T1000 (cell line): ENCODE measurements at places on chromosomes 5 and 9.
A peak's percentile ranks its signal among the peaks of the same experiment; 100 is the strongest.

DNA sequence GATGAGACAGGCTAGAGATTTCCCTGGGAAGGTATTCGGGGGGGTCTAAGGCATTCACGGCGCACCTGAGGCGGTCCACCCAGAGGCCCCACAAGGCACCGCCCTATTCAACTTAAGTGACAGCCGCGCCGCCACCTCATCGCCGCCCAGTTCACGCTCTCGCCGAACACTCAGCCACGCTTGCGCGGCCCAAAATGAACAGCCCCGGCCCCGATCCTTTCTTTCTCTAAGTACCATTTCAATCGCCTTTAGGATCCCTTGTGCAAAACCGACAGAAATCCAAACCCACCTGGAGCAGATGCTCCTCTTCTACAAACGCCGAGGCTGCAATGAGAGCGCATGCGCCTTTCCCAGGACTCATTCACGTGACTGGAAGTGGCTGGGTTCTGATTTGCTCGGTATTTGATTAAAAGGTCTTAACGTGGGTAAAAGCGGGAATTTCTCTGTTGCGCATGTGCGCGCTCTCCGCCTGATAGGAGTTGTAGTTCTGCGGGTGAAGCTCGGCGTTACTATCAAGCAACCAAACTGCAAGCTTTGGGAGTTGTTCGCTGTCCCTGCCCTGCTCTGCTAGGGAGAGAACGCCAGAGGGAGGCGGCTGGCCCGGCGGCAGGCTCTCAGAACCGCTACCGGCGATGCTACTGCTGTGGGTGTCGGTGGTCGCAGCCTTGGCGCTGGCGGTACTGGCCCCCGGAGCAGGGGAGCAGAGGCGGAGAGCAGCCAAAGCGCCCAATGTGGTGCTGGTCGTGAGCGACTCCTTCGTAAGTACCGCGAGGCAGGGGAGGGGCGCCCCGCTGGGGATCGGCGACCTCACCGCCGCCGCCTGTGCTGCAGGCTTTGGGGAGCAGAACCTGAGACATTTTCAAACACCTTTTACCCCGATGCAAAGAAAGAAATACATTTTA lies at the start of the genes ARSK and SKIC3:
Gene ARSK, plus strand, starts transcription at position 455 of the 902 bp plus-strand sequence. Its CDS starts 178 bp downstream, at position 633.
Gene SKIC3, minus strand, starts transcription at position 331 of the 902 bp plus-strand sequence. CDS start 7,827 bp downstream, outside the sequence.
- peak; percentile 89 for DNase-seq

DNA sequence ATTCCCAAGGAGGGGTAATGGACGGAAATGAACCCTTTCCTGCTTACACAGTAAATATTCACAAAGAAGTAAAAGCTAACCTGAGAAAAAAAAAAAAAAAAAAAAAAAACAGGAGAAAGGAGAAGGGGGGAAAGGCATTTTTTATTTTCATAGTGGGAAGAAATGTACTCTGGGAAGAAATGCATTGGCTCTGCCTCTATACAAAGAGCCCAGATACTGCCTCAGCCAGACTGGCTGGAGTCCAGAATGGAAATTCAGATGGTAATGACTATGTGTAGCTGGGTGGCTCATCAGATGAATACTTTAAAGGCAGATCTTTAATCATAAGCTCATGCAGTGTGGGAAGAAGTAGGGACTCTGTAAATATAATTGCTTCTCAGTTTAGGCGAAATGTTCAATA lies 124.9 kb upstream of the ZNF608 start:
- DNase-seq = no peak

DNA sequence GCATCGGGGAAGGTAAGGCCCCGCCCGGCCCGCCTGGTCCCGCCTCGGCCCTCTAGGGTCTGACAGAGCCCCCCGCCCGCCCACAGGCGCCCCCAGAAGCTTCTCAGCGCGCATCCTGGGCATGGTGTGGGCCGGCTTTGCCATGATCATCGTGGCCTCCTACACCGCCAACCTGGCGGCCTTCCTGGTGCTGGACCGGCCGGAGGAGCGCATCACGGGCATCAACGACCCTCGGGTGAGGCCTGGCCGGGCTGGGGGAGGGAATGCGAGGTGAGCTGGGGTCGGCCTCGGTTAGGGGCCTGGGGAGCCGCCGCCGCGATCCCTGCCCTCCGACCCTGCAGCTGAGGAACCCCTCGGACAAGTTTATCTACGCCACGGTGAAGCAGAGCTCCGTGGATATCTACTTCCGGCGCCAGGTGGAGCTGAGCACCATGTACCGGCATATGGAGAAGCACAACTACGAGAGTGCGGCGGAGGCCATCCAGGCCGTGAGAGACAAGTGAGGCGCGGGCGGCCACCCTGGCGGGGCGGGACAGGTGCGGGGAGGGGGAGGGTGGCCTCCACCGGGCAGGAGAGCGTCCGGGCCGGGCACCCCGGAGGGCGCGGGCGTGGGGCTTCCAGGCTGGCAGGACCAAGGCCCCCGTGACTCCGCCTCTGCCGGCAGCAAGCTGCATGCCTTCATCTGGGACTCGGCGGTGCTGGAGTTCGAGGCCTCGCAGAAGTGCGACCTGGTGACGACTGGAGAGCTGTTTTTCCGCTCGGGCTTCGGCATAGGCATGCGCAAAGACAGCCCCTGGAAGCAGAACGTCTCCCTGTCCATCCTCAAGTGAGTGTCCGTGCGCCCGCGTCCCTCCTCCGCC lies 7.1 kb downstream of the LRRC26 start:
- DNase-seq = no peak

DNA sequence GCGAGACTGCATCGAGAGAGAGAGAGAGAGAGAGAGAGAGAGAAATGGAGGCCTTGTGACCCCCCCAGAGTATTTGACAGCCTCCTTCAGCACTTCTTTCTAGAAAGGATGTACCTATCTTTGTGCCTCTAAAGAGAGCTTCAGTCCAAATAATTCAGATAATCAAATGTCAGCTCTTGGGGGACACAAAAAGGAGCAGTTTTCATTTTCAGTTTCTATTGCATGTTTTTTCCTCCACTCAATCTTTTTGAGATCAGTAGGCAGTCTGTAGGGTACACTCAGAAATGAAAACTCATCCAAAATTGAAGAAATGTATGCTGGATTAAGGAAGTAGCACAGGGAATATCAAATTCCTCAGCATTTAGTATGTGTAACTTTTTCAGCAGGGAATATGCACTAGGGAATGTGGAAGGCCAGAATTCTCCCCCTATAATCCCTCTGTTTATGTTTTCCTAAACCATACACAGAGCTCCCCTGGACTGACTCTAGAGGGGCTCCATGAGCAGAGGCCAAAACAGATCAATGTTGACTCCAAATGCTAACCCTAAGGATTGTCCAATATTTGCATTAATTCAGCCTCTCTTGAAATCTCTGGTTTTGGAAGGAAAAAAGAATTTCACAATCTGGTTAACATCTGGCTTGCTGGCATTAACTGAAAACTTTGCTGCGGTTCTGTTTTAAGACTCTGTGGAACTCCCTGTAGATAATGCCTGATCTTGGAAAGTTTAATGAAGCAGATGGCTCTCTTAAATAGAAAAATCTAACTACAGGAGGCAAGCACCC lies 250.1 kb downstream of the CEMIP2 start:
- no peak for DNase-seq

DNA sequence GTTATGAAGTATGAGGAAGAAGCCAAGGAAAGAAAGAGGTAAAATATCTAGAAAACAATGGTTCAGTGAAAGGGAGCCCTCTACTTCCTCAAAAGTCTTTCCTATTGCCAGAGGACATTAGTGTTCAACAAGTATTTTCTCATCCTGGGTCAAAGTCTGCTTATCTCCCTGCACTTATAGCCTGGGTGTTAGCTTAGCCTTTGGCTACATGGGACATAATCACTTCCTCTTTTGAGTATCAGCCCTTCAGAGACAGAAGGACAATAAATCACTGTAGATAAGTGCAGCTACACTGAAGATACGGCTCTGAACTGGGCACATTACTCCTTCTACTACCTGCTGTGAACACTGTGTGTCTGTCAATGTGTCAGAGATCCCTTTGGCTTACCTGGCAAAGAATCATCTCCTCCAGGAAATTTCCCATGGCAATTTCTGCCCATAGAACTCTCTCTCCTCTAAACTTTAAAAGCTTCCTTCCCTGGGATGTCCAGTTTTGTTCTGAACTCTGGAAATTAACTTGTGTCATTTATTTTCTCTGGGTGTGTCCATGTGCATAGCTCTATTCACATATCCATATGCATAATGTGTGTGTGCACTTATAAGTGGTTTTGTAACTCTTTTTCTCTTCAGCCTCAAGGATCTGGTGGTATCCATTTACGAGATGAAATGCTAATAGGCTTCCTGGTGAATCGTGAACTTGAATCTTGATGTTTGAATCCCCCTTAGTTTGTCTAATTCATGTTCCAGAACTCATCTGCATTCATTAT lies 30.0 kb upstream of the RECK start:
- no peak for DNase-seq

GRCh38 chr9:137506702-137507171 lies 43.5 kb downstream of the PNPLA7 start:
- no peak for DNase-seq

GRCh38 chr9:111730937-111731567 lies 63.7 kb downstream of the SHOC1 start:
- no peak for DNase-seq

- no peak for DNase-seq
Measured at GRCh38 chr9:6600006-6600405, 45.5 kb downstream of the GLDC start.

GRCh38 chr9:96279932-96280331 lies 22.0 kb downstream of the HSD17B3 start:
- no peak for DNase-seq

DNA sequence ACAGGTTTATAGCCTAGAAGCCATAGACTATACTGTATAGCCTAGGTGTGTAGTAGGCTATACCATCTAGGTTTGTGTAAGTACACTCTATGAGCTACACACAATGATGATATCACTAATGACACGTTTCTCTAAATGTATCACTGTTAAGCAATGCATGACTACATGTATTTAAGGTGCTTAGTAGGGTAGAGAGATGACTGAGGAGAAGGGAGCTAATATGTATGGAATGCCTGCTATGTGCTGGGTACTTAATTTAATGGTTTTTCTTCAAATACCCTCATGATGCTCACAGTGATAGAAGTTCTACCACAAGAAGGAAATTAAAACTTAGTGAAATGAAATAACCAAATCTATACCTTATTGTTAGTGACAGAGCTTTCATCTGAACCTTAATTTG lies 1785.5 kb downstream of the EFNA5 start:
- no peak for DNase-seq

DNA sequence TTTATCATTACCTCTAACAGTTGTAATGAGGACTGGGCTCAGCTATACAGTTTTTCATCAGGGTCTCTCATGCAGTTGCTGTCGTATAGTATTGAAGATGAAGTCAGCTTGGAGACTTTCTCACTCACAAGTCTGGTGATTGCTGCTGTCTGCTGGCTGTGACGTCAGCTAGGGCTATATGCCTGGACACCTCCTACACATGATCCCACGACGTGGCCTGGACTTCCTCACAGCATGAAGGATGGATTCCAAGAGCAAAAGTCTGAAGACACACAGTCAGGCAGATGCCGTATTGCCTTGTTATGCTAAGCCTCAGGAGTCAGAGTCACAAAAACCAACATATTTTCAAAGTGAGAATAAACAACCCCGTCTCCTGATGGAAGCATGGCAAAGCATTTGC lies 193.3 kb downstream of the LURAP1L start:
- no peak for DNase-seq

DNA sequence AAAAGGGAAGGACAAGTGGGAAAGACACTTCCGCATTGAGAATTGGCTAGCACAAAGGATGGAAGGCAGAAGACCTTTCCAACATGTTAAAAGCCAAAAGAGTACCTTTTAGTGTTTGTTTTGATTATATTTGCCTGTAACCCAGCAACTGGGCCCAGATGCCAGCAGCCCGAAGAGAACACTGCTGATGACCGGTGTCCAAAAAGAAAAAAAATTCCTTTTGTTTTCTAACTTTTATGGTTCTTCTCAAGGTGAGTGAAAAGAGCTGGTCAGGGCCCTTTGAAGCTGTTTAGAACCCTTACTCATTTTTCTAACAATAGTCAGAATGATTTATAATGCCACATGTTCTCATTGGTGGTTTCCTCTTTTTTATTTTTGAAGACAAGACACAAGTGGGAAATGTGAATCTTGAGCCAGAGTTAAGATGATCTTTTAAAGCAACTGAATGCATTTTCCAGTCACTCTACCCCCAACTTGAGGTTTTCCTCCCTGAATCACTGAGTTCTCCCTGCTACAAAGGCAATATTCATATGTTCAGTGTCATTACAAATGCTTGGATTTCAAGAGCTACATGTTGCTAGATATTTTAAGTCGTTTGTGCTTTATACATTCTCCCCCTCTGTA lies 32.3 kb upstream of the ZNF462 start:
- DNase-seq = no peak

DNA sequence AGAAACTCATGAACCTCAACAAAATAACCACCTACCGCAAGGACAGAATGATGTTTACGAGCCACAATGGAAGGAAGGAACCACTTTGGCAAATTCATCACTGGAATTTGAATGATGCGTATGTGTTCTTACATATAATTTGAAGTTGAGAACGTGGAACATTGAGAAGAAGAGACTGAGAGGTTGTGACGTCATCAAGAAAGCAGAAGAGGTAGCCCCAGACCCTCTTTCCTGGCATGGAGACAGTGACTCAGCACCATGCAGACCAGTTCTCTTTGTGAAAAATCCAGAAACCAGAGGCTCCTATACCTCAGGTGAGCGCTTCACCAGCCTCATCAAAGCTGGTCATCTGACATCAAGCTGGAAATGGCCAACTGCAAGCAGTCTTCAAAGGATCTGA lies 124.5 kb downstream of the PDZD2 start:
- no peak for DNase-seq

DNA sequence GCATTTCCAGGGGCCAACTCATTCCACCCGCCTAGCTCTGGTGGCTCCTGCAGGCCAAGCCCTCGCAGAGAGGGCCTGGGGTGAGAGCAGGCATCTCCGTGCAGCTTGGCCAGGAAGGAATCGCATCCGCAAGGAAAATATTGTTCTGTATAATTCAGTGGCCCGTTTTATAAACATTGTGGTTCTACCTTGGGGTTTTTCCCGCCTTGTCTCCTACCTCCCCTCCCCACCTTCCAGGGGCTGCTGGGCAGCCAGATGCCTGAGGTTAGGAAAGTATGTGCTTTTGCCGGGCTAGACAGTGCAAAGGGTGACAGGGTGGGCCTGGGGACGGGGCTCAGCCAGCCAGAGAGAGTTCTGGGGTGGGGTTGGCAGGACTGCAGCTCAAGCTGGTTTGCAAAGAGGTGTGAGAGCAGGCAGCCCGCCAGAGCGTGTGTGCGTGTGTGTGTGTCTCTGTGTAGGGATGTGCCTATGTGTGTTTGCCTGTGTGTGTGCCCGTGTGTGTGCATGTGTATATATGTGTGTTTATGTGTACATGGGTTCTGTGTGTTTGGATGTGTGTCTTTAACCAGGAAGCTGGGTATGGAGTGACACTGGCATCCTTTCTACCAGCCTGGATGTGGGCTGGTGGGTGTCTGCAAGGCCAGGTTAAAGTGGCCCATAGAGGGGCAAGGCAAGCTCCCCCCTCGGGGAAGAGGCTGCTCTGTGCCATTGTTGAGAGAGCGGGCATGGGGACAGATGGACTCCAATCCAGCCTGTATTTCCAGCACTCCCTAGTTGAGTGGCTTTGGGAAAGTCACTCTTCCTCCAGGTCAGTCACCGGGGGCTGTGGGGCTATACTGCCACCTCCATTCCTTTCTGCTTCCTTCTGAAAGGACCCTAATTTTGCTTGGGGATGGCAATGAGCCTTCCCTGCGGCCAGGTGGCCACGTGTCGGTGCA lies 10.6 kb upstream of the SLC2A6 start:
- DNase-seq = no peak

GRCh38 chr9:9783711-9784110 lies 829.1 kb downstream of the PTPRD start:
- no peak for DNase-seq
